Activated CD4-positive, alpha-beta T cell treated with anti-CD3 and anti-CD28 coated beads, Interleukin-2, amount 10 ng/mL, durations not matched to agents 7 days and 5 days (primary cell): ENCODE measurements at places on chromosomes 3 and 15.

DNA sequence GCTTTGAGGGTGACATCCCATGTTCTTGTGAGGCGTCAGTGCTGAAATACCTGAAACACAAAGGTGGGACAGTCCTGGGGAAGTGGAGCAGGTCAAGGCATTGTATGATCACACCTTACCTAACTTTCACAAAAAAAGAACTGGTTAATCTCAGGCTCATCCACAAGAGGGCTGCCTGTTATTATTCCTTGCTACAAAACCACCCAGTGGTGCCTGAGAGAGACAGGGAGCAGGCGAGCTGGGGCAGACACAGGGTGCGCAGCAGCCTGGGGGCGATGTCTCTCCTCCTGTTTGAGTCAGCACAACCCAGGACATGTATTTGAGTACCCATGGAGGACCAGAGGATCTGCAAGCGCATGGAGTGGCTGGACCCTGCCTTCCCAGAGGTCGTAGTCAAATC lies 316.8 kb upstream of the ATP10A start:
- DNase-seq = no peak

DNA sequence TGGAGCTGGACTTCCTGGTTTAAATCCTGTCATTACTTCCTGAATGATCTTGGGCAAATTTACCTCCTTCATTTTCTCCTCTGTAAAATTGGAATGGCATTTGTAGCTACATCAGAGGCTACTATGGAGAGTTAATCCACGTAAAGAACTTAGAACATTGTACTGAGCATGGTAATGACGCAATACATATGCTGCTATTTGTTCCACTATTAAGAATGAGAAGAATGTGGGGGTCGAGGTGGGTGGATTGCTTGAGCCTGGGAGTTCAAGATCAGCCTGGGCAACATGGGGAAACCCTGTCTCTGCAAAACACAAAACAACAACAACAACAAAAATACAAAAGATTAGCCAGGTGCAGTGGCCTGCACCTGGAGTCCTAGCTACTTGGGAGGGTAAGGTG lies 250.6 kb downstream of the RYR3 start:
- no peak for DNase-seq

DNA sequence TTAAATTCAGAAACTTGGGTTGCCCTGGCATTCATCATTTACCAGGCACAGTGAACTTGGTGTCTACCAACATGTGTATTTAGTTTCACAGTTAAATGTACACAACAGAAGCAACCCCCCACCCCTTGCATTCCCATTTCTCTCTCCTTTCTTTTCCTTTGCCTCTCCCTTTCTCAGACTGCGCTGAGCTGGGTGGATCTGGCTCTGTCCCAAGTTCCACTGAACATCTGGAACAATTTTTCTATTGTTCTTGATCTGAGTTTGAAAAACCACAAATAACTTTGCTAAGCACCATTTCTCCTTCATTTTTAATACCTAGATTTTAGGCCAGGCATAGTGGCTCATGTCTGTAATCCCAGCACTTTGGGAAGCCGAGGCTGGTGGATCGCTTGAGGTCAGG lies 242.2 kb downstream of the ABHD5 start:
- no peak for DNase-seq

DNA sequence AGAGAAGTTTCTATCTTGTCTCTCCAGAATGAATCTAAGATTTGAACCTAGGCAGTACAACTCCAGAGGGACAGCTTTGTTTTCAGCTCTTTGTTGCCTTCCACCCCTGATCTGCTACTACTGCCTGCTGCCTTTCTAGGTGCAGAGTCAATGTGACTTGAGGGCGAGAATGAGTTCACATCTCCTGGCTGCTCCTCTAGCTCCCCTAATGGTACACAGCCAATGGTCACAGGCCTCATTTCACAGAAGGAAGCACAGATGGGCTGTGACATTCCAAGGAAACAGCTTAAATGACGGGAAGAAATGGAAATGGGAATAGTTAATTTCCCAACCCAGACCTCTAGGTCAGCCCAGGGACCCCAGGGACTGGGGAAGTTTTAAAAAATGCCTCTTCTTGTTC lies 32.4 kb downstream of the FAM43A start:
- no peak for DNase-seq

- no peak for DNase-seq
These were observed 292.0 kb upstream of the CCDC54 start for GRCh38 chr3:107085261-107085660.

DNA sequence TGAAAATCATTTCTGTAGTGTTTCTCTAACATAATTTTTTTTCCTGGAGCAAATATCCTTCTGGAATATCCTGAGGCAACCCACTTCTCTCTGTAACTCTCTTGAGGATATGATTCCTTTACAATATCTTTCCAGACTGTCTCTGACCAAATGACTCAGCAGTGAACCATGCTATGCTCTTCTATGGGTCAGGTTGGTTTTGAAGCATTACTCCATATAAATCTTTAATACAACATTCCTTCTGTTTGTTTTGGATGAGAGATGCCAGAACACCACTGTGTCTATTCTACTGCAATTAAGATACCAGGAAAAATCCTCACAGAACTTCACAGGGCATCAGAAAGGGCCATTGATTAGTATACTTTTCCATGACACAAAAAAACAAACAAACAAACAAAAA lies 626.4 kb upstream of the ZNF385D start:
- no peak for DNase-seq
